ENCODE measurements at places on chromosomes 2 and 18.

- no peak for DNase-seq
These were observed 141.6 kb upstream of the RIOK3 start for GRCh38 chr18:23311351-23312121.

- no peak for DNase-seq
These were observed 1.3 kb downstream of the PTPRM start for GRCh38 chr18:7568426-7568825.

GRCh38 chr2:213104903-213105202, 46.6 kb downstream of the IKZF2 start:
- no peak for DNase-seq

- no peak for DNase-seq
These were observed 5.2 kb downstream of the OXER1 start for GRCh38 chr2:42758751-42759150.

DNA sequence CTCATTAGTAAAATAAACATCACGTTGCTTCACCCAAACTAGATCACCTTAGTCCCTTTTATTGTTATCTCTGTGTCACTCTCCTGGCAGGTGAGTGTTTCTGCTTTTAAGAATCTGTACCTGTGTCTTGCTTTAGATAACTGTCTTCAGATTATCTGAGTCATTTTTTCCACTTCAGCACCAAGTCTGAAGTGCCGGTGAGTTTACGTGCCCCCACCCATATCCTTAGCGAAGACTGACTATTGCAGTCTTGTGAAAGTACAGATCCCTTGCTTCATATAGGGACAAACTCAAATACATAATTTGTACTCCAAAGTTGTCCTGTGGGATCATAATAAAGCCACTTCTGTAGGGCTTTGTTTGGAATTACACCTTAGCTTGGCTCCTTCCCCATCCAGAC, 41.1 kb downstream of the SCN2A start:
- no peak for DNase-seq

DNA sequence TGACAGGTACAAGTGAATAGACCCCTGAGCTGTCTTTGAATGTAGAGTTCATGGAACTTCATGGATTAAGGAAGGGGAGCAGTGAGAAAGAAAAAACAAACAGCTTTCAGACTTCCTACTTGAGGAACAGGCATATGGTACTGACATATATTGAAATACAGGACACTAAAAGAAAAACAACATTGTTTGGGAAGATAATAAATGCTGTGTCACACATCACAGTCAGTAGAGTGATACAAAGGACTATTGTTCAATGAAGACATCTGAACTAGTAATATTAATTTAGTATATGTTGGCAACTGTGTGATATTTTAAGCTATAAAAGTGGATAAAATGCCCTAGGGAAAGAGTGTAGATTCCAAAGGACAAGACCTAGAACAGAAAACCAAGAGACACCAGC, 3.3 kb downstream of the DSC2 start:
- no peak for DNase-seq

DNA sequence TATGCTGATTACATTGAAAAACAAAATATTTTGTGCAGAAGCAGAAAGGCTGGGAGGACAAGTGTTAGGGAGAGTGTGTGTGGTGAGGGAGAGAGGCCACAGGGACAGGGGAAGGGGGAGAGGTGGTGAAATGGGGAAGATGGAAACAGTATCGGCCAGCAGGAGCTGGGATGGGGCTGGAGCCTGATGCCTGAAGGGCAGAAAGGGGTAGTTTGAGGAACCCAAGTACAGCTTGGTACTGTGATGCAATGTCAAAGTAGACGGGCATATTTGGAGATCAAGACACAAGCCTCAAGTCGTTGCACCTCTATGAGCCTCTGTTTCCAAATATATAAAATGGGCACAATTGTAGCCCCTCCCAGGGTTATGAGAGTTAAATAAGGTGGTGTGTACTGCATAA, 152.1 kb downstream of the LPIN1 start:
- no peak for DNase-seq

DNA sequence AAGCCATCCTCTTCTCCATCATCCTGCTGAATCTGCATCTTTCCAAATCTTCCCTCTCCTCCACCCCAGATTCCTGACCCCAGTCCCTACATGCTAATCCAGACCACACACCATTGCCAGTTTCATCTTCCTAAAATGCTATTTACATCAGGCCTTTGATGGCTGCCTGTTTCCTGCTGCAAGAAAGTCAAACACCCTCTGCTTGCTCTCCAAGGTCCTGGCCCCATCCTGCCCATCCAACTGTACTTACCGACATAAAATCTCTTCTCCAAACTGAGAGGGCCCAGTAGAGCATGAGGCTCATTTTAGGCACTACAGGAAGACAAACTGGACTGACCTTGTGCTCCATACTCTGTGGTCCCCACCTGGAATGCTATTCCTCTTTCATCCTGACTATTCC, 19.0 kb downstream of the ALK start:
- no peak for DNase-seq

- DNase-seq = no peak
These were observed 18.8 kb upstream of the FN1 start for GRCh38 chr2:215454519-215455246.

DNA sequence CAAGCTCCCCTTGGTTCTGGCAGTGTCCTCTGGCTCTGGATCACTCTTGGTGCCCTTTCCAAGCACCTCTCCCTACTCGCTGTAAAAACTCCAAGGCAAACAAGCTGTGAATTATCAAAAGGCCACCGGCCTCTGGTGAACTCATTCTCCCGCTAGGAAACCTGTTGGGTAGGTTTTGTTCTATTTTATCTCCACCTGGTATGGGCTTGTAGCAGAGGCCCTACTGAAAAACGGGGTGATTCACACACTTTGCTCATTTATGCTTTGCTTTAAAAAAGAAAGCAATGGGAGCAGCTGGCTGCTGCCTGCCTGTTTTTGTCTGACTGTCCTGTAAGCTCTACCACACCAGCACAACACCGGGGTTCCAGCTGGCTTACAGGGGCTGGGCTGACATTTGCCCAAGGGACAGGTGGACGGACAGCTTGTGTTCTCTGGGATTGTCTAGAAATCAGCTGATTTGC, 56.8 kb downstream of the SH3BP4 start:
- DNase-seq = no peak

DNA sequence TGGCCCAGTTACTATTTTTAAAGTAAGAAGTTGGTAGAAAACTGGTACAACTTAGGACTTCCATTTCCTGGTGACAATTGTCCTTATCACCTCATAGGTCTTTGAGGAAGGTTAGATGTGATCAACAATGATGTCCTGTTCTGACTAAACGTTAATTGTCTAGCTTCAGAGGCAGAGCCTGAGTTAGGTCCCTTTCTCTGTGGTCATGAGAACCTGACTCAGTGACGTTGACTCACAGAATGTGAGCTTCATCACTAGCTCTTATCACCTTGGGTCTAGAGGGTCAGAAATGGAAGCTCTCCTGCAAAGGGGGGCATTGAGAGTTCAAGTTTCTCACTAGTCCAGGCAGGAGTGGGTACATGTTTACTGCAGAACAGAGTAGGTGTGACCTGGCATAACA, 60.6 kb upstream of the ATP8B1 start:
- no peak for DNase-seq

GRCh38 chr2:188647430-188648070, 326.6 kb upstream of the COL3A1 start:
- DNase-seq = no peak

DNA sequence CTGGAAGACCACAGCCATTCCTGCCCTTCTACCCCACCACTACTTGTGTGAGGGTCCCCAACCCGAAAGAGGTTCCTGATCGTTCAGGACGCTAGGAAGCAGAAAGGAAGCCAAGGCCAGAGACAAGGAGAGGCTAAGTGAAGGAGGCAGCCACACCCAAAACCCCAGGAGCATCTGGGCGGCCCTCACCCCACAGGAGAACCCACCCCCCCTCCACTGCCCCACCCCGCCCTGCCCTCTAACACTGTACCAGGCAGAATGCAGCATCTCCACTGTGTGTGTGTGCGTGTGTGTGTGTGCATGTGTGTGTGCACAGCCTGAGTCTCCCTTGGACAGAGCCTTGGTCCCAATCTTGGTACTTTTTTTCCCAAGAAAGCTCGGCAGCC, 207.5 kb upstream of the HAAO start:
- no peak for DNase-seq

DNA sequence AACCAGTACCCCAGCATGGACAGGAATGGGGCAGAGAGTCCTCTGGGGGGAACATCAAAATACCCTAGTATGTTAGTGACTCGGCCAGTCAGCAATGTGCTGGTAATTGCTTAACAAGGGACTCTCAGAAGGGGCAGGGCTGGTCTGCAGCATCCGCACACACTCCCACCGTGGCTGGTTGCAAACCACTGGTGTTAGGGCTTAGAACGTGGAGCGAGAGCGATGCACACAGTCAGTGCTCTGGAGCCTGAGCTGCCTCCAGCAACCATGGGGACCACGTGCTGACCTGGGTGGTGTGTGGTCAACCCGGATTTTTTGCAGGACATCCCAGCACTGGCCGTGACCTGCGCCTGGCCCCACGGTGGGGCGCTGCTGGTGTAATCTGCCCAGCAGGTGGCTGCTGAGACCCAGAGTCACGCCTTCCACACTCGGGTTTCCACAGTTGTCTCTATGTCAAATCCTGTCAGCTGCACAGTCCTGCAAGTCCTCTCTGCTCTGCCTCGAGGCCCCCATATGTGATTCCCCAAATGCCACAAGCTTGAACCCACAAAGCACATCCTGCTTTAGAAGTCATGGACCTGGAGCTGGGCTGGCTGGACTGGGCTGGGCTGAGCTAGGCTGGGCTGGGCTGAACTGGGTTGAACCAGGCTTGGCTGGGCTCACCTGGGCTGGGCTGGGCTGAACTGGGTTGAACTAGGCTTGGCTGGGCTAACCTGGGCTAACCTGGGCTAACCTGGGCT, 50.6 kb upstream of the GPC1 start:
- DNase-seq = no peak

DNA sequence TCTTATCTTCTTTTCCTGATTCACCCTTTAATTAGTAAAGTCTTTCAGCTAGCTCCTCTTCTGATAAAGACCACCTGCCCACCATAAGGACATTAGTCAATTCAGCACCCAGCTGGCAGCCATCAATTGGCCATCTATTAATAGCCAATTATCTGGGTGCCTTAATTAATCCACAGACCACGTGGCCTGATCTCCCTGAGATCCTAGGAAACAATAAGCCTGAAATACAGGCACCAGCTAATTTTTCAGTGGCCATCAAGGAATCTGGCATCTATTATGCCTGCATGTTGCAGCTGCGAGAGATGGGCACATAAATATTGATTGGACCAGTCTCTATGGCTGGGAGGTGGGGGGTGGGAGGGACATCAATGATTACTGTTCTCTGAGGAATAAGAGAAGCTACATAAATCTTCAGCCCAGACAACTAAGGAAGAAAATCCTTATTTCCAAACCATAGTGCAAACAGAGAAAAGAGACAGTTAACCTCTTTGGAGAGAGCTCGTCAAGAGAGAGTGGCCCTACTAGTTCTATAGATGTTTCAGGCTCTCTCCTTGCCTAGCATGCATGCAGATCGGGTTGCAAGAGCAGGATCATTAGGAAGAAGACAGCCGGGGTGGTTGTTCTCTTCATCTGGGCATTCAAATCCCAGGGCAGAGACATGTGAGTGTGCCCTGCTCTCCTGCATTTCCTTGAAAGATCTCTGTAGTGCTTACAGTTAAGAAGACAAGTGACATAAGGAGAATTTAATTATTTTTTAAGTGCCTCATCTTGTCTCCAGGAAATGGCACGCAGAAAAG, 8.7 kb downstream of the GALNT14 start:
- DNase-seq = no peak

DNA sequence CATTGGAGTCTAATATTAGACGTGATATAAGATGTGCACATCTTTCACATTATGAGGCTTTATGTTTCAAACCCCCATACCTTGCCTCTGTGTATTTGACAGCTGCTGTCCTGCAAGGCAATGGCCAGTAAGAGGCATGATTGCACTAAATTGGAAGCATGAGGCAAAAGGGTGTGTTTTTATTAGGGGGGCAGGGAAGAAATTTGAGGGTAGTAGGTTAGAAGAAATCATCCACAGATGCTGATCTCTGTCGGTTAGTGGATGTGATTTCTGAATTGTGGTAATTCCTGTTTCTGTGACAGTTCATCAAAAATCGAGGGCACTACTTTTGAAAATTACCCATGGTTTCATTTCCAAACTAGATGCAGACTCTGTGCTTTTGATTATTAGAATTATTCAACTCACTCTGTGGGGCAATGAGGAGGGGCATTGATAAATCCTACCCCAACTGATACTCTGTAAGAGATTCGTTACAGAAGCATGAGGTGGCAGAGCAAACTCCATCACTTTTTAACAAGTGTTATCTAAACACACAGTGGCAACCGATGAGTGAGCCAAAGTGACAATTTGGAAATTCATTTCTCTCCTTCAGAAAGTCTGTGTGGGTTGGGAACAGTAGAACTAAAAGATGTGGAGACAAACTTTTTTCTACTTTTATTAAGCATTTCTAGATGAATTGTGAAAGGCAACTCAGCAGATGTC, 453.0 kb downstream of the ARHGAP15 start:
- no peak for DNase-seq

GRCh38 chr18:80196528-80197320, 50.6 kb downstream of the PARD6G start:
- no peak for DNase-seq

DNA sequence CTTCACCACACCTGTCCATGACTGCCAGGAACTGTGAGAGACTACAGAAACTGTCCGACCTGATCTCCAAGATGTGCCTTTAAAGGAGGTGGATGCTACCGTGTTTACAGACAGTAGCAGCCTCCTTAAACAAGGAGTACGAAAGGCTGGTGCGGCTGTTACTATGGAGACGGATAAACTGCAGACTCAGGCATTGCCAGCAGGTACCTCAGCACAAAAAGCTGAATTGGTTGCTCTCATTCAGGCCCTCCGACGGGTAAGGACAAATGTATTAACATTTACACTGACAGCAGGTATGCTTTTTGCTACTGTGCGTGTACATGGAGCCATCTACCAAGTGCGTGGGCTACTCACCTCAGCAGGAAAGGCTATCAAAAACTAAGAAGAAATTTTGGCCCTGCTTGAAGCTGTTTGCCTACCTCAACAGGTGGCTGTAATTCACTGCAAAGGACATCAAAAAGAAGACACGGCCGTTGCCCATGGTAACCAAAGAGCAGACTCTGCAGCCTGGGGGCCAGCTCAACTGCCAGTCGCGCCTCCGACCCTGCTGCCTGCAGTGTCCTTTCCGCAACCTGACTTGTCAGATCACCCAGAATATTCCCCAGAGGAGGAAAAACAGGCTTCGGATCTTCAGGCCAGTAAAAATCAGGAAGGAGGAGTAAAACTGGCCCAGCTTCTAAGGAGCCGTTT, 30.9 kb downstream of the SKA1 start:
- DNase-seq = no peak

- DNase-seq = peak; percentile 15
These were observed 66.1 kb upstream of the SMAD7 start for GRCh38 chr18:49016648-49017539.

DNA sequence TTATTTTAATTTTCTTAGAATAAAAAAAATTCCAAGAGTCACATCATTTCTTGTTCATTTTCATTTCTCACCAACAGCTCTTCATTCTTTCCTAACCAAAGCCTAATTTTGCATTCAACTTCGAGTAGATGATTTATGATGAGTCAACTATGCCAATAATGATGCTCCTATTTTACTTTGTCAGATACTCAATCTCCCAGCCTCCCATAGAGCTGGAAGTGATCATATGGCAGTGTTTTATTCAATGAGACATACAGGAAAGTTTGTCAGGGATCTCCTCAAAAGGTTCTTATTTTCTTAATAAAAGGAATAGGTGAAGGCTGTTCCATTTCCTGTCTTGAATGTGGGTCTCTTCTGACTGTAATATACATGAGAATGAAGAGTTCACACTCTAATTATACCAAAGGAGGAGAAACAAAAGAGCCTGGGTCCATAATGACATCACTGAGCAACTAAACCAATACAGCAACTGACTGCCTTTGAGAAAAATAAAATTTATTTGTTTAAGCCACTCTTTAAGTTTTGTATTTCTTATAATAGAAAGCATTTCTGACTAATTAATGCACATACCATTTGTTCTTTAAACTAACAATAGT, 231.2 kb upstream of the CYP26B1 start:
- DNase-seq = no peak
